ENCODE measurements at places on chromosomes 2 and 18.

- DNase-seq = no peak
These were observed 8.2 kb upstream of the FAM98A start for GRCh38 chr2:33607251-33607721.

- DNase-seq = peak; percentile 29
These were observed 503 bp downstream of the ZNF513 start for GRCh38 chr2:27379836-27380625.

DNA sequence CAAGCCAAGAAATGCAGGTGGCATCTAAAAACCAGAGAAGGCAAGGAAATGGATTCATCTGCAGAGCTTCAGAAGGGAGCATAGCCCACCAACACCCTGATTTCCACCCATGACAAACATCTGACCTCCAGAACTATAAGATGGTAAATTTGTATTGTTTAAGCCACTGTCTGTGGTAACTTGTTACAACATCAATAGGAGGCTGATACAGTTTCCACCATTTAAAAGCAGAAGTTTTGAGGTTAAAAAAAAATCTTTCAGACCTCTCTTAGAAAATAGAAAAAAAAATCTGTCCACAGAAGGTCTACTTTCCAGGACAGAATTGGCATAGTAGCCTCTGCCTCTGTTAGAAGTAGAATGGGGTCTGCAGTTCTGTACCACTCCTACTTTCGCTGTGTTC is 37.2 kb downstream of the SLC40A1 start:
- no peak for DNase-seq

DNA sequence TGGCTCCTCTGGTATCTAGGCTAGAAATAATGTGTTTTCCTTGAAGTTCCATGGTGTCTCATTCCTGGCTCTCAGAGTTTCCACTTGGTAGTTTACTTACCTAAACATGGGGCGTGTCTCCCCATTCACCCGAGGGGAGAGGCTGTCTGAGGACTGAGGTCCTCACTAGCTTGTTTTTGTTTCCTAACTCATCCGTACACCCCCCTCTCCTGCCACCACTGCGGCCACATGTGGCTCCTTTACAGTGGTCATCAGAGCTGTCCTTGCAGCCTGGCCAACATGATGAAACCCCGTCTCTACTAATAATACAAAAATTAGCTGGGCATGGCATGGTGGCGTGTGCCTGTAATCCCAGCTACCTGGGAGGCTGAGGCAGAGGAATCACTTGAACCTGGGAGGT is 106.0 kb downstream of the ASAP2 start:
- DNase-seq = no peak

DNA sequence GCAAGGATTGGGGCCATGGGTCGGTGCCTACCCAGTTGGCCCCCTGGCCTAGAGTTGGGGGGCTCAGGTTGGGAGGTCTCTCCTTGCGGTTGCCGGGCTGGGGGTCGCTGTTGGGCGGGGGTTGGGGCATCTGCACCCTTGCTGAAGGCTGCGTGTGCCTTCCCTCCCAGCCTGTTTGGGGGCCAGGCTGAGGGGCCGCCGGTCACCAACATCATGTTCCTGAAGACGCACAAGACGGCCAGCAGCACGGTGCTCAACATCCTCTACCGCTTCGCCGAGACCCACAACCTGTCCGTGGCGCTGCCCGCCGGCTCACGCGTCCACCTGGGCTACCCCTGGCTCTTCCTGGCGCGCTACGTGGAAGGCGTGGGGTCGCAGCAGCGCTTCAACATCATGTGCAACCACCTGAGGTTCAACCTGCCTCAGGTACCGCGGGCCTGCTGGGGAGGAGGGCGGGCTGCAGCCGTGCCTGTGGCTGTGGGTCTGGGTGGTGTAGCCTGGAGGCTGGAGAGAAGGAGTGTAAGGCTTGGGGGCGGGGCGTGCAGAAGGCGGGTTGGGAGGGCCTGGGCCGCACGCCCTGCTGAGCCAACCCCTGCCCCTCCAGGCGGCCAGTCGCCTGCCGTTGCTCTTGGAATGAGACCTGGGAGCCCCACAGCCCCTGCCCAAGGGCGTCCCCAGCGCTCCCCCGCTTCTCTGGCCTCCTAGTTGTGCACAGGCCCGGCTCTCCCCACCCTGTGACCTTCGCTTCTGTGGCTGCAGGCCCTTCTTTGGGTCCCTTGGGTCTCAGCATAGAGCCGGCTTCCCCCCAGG is 7.2 kb upstream of the NEU4 start:
- DNase-seq = peak; percentile 8

- no peak for DNase-seq
These were observed 11.5 kb upstream of the ST8SIA5 start for GRCh38 chr18:46768166-46768921.

GRCh38 chr2:233365861-233366520 is 11.7 kb downstream of the DGKD start:
- no peak for DNase-seq

GRCh38 chr2:37786191-37786698 is 114.8 kb upstream of the CDC42EP3 start:
- no peak for DNase-seq

- no peak for DNase-seq
These were observed 20.5 kb downstream of the VAPA start for GRCh38 chr18:9934274-9934673.

GRCh38 chr2:72145658-72146329 is 1.9 kb downstream of the CYP26B1 start:
- no peak for DNase-seq

DNA sequence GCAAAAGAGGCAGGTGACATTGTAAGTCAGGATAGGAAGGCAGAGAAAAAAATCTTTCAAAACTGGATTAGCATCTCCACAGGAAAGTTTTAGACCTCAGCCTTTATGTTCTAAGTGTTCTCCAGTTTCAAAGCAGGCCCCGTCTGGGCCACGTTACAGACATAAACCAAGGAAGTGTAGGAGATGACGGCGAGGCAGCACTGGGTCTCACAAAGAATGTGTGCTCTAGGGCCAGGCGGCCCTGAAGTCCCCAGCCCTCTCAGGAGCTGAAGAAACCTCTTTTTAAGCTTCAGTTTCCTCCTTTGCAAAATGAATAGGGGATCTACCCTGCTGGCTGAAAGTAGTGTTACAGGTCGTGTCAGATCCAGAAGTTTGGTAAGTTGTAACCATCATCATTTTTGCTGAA is 81.7 kb downstream of the SPRED2 start:
- no peak for DNase-seq

- DNase-seq = no peak
These were observed 52.1 kb downstream of the BOLA3 start for GRCh38 chr2:74095632-74096031.

- DNase-seq = peak; percentile 79
These were observed 59.5 kb downstream of the PUM2 start for GRCh38 chr2:20291106-20291564.

GRCh38 chr2:59900728-59901452 is 652.6 kb downstream of the BCL11A start:
- no peak for DNase-seq

DNA sequence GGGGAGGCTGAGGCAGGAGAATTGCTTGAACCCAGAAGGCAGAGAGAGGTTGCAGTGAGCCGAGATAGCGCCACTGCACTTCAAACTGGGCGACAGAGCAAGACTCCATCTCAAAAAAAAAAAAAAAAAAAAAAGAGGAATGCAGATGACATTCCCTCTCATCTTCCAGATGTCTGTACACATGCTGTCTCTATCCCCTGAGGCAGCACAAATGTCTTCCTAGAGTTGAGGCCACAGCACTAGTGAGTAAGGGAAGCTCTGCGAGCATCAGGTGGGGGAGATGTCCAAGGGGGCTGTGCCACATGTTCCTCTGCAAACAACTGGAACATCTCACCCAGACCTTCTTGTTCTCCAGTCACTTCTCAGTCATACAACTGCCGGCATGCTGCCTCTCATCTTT is 35.6 kb upstream of the LRRC30 start:
- no peak for DNase-seq

DNA sequence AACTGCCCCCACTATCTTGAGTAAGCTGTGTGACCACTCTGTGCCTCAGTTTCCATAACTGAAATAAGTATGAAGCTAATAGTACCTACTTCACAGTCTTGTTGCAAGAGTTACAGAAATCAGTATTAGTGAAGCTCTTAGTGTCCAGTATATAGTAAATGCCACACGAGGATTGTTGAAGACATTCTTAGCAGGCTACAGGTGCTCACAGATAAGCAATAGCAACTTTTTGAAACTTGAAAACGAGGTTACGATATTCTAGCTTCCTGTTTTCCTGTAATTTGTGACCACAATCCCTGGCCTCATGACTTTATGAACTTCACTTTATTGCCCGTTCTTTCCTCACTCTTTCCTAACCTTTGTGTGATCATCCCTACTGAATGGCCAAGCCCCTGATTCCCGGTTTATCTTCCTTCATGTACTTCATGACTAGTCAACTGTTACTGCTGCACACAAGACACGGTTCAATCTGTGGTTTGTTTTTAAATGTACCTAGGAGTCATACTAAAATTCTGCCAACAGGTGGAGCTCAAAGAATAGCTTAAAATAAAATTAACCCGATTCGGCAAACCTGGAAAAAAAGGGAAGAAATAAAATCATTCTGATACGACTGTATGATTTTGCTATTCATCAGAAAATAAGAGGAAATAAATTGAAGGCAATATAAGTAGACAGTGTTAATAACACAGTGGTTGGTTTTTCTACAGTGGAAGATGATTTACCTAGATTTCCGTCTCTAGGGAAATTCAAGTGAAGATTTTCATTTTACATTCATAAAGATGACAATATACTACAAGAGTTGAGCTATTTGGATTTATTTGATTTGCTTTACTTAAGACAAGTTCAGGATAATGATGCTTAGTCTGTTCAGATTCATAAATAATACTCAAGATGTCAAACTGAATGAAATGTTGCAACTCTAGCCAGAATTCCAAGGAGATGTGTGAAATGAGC is 38.1 kb upstream of the STAT1 start:
- no peak for DNase-seq

GRCh38 chr2:129737660-129738527 is 241.6 kb upstream of the RAB6C start:
- DNase-seq = no peak

DNA sequence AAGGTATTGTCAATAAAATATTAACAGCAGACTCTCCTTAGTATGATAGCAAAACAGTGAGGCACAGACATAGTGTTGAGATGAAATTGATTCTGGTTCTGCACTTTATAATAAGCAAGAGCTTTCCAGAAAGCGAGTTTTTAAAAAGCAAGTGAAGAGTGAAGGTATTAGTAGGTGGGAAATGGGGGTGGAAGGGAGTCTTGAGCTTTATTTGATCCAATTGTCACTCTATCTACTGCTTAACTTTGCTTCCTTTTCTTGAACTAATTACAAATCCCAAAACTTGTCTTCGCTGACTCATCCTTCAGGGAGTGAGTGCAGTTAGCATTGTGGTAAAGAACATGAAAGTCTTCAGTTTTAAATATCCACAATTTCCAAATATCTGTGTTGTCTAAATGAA is 120.6 kb upstream of the BOD1L2 start:
- no peak for DNase-seq

DNA sequence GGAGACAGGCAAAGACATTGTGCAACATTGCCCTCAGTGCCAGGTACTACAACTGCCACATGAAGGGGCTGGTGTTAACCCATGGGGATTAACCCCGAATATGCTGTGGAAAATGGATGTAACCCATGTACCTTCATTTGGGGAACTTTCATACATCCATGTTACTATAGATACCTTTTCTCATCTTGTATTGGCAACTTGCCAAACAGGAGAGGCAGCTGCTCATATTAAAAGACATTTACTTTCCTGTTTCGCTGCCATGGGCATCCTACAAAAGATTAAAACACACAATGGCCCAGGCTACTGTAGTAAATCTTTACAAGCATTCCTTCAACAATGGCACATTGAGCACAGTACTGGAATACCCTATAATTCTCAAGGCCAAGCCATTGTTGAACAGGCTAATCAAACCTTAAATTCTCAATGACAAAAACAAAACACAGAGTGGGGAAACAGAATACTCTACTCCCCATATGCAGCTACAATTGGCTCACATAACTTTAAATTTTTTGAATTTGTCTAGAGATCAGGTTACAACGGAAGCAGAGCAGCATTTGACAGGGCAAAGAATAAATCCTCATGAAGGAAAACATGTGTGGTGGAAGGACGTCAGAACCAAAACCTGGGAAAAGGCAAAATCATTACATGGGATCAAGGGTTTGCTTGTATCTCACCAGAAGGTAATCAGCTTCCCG is 1723.5 kb upstream of the LRRTM1 start:
- no peak for DNase-seq

DNA sequence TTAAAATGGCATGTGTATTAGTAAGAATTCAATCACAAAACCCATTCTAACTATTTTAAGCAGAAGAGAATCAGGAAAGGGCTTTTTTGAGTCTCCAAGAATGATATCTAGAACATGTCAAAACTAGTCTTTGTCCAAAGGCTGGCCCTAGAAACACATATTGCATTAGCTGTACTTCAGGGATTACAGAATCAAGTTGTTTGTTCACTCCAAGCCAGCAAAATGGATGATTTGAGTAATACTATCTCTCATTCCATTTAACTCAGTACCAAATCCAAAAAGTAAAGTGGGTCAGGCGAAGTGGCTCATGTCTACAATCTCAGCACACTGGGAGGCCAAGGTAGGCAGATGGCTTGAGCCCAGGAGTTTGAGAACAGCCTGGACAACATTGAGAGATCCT is 41.3 kb downstream of the ATF2 start:
- DNase-seq = no peak

DNA sequence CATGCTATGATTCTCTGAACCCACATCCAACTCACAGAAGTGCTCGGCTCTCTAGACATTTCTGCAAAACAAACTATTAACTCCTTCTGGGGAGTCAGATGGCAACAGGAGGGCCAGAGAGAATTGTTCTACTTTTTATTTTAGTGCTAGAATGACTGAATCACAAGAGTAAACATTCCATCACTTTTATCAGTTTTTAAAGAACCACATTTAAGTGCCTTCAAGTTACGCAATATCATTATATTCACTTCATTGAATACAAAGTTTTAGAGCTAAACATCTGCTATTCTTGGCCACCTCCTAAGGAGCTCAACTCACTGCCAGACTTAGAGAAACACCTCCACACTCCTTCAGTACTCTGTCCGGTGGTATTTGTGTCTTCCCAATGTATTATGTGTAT is 22.4 kb downstream of the B4GALT6 start:
- no peak for DNase-seq

DNA sequence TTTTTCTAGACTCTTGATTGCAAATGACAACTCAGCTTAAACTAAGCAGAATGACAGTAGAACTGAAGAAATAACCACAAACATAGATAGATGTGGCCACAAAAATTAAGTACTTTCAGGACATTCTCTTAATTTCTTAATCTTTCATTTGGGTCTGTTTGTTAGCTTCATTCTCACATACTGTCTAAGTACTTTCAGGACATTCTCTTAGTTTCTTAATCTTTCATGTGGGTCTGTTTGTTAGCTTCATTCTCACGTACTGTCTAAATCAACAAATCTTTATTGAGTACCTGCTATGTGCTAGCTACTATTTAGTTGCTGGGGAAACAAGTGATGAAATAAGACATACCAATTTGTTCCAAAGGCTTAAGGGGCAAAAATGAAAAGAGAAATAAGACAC is 35.1 kb downstream of the FAM117B start:
- no peak for DNase-seq

GRCh38 chr2:212536817-212537725 is 1.5 kb downstream of the ERBB4 start:
- DNase-seq = peak; percentile 6

GRCh38 chr2:195687320-195688086 is 30.5 kb downstream of the SLC39A10 start:
- DNase-seq = no peak
